ENCODE measurements at places on chromosomes 7 and 10.

GRCh38 chr10:29828440-29828894 lies 193.7 kb upstream of the SVIL start:
- no peak for DNase-seq

- DNase-seq: no peak
Observed at GRCh38 chr7:119270644-119271043, 1002.3 kb upstream of the KCND2 start.

- DNase-seq: no peak
Observed at GRCh38 chr10:118017850-118018249, 28.9 kb downstream of the RAB11FIP2 start.

DNA sequence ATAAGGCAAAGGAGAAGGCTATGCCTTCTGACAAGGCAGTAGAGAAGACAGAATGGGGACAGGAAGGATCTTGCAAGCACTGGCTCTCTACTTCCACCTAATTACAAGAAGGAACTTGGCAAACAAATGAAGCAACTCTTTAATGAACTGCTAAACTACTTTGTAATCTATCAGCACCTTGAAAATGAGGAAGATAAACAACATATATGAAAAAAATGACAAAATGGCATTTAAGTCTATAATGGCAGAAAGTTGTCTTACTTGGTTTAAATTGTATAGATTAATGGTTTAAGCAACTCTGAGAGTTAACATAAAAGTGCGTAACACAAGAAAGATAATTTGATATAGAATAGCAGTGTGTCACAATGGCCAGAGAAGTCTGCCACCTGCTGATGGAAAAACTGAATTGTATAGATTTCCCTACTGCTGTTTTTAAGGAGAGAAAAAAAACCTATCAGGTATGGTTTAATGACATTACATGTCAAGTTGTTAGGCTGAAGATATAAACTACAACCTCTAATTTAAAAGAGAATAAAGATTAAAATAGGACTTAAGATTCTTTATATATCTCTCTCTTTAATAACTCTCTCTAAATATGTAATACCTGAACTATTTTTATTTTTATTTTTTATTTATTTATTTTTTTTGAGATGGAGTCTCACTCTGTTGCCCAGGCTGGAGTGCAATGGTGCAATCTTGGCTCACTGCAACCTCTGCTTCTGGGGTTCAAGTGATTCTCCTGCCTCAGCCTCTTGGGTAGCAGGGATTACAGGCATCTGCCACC lies 11.8 kb downstream of the NT5C3A start:
- DNase-seq: peak; percentile 17

- DNase-seq: no peak
Observed at GRCh38 chr7:87345962-87346371, 503 bp downstream of the CROT start.

DNA sequence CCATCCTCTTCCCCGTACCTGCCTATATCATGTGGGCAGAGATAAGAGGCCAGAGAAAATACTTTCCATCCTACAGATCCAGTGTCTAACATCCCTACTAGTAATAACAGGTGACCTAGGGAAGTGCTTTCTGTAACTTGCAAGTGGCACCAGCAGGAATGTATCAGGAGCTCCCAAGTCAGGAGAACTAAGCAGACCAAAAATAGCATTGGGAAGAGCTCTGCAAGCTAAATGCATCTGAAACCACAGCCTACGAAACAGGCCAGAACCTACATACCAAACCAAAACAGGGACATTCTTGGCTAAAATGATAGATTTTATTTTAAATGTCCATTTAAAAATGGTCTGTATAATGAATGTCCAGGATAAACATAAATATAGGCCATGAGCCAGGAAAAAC lies 680.8 kb downstream of the PHTF2 start:
- DNase-seq: no peak

- no peak for DNase-seq
Observed at GRCh38 chr7:30765408-30765807, 5.8 kb upstream of the MINDY4 start.

DNA sequence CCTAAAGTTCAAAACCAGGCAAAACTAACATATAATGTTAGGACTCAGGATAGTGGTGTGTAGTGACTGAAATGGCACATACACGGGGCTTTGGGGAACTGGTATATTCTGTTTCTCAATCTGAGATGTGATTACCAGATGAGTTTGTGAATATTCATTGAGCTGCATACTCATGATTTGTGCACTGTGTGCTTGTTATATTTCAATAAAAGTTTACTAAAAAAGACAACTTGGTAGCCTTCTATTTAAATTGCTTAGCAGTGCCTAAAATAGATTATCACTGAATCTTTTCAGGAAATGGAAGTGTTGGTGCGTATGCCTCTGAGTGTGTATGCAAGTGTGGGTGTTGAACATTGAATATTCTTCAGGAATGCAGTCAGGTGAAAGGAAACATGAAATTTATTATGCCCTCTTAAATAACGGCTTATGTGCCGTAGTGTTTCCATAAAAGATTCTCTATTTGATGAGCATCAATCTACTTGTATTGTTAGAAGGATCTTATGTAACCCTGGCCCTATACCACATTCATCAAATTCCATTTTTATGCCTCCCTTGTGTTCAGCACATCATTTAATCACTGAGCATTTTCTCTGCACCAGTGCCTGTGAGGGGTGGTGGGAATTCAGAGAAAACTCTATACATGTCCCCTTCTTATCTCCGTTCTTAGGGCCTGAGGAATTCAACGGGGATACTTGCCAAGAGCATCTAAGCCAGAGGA lies 82.6 kb upstream of the AUTS2 start:
- DNase-seq: no peak

DNA sequence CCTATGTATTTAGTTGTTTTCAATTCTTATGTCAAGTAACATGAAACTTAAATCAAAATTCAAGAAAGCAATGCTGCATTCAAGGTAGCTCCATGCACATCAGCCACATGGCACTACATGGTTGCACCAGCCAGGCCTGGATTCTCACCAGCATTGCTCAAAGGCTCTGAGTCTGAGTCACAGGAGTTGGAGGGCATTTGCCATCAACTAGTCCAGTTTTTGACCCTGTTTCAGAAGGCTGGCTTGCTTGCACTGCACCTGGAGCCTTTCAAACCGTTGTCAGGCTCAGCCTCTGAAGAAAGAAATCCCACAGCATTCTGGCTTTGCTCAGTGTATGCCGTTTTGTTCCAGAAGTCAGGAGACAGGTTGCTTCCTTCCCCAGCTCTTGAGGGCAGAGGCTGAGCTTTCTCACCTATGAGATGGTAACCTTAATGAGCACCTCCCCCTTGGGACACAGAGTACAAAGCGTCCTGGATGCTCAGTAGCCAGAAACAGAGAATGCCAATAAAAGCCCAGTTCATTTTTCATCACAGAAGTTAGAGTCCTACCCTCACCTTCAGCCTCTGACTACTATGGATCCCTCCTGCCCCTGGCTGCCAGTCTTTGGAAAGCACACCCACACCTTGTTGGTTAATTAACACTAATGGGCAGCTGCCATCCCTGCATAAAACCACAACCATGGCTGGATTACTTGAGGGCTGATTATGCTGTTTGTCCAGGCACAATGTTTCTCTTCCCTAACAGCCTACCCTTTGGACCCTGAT lies 288.4 kb upstream of the LRRTM3 start:
- no peak for DNase-seq

GRCh38 chr7:141366091-141366621 lies 185.1 kb upstream of the AGK start:
- no peak for DNase-seq

DNA sequence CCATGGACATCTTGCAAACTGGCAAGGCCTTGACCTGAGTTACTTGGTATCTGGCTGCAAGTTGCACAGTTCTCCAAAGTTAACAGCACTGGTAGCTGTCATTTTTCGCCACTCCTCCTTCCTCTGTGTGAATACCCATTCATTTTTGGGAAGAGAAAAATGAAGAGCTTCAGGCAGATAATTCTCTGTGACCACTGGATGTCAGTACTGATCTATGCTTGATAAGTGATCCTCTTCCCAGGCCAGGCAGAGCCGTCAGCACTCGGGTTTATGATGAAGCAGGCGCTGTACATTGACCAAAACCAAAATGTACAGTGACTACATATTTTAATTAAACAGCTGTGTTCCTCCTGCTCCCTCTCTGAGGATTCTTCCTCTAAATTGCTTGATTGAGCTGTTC lies 55.9 kb upstream of the PDZD8 start:
- DNase-seq: no peak

- no peak for DNase-seq
Observed at GRCh38 chr10:130801276-130801675, 510.2 kb downstream of the TCERG1L start.

- no peak for DNase-seq
Observed at GRCh38 chr10:79494871-79495705, 17.2 kb upstream of the EIF5AL1 start.

DNA sequence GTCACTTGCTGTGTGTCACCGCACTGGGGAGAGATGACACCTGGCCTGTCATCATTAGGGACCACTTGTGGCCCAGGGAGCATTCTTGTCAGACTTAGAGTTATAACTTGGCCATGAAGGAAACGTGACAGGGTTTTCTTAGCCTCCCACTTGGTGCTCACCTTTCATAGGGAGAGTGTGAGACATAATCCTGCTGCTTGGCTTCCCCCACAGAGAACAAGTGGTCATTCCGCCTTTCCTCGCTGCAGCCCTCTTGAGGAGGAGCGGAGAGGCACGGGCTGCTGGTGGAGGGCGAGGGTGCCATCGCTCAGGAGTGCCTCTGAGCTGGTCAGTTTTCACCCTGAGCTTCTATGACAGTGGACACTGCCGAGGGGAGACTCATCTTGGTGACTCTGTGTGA lies 125.0 kb upstream of the GJD4 start:
- no peak for DNase-seq

- DNase-seq: no peak
Observed at GRCh38 chr7:1678081-1678543, 8.0 kb downstream of the ELFN1 start.

DNA sequence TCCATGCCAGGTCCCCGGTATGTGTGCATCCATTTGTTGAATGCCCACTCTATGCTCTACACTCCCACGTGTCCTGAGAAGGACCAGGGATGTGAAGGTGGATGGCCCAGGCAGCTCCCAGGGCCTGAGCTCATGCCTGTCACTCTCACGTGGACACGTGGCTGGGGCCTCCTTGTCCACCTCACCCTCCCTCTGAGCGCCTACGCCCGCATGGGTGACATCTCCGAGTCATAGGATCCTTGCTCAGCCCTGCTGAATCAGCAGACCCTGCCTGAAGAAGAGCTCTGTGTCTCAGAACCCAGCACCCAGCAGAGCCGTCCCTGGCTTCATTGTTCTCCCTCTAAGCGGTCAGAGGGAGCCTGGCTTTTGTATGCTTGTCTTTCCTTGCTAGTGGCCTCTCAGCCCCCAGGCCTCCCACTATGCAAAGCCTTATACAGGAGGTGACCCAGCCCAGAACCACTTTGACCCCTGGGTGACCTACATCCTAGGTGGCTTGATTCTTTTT lies 107.9 kb upstream of the PPIF start:
- no peak for DNase-seq

DNA sequence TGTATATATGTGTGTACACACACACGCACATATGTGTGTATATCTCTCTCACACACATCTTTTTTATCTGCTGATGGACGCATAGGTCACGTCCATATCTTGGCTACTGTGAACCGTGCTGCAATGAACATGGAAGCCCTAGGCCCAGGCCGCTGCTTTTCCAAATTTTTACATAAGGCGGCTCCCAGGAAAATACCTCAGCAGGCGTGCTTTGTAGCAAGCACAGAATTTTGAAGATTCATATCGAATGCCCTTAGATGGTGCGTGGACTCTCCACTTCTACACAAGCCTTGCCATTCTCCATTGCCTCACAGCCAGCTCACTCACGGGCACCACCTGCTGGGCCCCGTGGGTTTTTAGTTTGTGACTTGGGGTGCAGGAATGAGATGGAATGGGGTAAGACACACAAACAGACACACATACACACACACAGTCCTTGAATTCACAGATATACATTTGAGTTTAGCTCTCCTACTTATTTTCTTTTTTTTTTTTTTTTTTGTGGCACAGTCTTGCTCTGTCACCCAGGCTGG lies 57.9 kb upstream of the RNF32 start:
- no peak for DNase-seq

Data from COR-L47 (cell line).